Mucosa of descending colon (tissue), 3 donors: ENCODE measurements at places on chromosomes 11 and 22. TPM values are rescaled to one million over a fixed set of nuclear protein-coding genes. Genes with fewer than 3 reads are reported as not detected.

The PARVG gene
- total RNA-seq, result 9.7 TPM

The C22orf42 gene
- total RNA-seq, result not detected

The CHKA gene
- 58.5 TPM for total RNA-seq

The LDHAL6A gene
- total RNA-seq, result not detected

The OVOL1 gene
- 34.3 TPM for total RNA-seq

The PKDREJ gene
- total RNA-seq, result 0.35 TPM

The FAM111B gene
- total RNA-seq, result 1.8 TPM

GRCh38 chr22:49208004-49208402 is 619.7 kb downstream of the BRD1 start:
- DNase-seq, result no peak

DNA sequence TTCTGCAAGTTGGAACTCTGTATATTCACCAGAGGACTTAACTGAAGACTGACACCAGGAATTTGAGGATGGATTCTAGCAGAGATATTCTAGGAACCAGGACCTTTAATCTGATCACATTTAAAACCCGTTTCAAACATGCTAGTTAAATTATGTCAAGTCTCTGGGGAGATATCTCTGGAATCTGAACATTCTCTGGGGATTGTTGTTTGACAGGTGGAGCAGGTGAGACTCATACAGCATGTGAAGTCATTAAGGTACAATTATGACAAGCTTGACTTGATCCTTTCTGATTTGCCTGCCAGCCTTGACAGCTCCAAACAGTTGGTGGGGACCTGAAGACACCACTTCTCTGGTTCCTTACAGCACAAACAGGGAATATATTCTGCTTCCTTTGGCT is 100.3 kb downstream of the FAT3 start:
- DNase-seq, result no peak

DNA sequence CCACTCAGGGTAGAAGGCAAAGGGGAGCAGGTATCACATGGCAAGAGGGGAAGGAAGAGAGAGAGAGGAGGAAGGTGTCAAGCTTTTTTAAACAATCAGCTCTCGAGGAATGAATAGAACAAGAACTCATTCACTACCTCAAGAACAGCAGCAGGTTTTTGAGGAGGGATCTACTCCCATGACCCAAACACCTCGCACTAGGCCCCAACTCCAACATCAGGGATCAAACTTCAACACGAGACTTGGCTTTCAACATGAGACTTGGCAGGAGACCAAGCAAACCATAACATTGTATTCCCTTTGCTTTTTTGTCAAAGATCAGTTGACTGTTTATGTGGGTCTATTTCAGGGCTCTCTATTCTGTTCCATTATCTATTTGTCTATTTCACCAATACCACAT is 26.9 kb upstream of the APOBEC3A start:
- DNase-seq, result no peak

DNA sequence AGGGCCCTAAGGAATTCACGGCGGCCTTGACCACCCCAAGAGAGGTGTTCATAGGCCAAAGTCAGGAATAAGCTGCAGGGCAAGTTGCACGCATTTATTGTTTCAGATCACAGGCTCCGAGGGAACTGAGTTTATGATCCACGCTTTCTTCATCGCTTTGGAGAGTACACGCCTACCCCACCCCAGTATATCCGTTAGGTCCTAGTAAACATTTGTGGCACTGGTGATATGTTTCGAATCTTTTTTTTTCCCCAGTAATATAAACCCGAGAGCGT is 805 bp downstream of the GANAB start:
- DNase-seq, result no peak
